ENCODE measurements at places on chromosomes 16 and 17.

- no peak for DNase-seq
Observed at GRCh38 chr17:78962345-78962983, 17.3 kb downstream of the LGALS3BP start.

- DNase-seq: no peak
Observed at GRCh38 chr17:39979893-39980350, 685 bp upstream of the PSMD3 start.

DNA sequence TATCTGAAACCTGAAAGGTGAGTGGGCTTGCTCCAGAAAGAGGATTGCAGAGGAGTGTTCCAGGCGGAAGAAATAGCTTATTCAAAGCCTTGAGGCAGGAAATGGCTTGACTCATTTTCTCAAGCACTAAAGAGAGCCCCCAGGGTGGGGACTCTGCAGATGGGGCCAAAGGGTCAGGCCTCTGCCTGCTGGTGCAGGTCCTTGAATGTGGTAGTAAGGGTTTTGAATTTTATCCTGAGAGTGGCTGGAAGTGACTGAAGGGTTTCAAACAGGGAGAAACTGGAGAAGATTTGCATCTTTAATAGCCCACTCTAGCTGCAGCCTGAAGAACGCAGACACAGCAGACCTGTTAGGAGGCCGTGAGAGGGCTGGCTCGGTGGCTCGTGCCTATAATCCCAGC, 144.4 kb downstream of the CCT6B start:
- no peak for DNase-seq

DNA sequence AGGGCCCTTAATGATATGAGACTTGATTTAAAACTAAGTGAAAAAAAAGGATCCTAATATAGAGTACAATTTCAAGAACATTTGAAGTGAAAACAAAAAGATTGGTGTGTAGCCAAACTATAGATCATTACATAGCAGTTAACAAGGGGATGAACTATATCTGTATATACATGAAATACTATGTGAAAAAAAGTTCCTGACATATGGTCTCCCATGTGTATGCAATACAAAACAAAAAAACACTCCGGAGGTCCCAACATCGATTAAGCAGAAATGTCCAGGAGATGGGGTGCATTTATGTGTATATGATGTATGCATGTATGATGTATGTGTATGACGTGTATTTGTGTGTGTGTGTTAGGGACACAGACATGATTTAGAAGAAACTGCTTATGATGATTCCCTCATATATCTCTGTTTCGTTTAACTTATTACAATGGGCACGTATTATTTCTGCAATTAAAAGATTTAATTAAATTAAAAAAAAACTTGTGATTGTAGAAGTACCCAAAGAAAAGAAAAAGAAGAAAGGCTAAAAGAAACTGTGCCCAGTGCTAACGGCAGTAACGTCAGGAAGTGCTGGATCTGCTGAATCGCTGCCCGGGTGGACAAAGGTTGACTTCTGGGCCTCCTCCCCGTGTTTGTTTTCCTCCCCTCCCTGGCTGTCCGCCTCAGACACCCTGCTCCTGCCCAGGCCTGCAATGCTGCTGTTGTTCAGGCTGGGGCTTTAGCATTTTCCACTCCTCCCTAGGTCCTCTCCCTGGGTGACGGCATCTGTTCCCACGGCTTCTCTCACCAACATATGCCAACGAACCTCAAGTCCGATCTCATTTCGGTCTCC, 36.9 kb downstream of the TBX4 start:
- no peak for DNase-seq

DNA sequence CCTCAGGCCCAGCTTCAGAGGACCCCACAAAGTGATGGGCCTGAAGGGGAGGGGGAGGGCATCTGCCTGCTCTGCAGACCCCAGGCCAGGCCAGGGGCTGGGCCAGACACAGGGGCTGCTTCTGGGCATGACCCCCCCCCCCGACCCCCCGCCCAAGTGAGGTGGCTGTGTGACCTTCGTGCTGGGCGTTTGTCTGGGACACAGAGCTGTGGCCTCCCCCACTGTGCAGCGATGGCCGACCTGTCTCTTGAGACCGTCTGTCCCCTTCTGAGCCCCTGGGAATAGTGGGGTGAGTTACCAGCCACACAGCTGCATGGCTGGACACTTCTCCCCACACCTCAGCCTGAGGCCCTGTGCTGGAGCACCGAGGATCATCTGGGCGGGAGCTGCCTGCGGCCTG, 34.8 kb upstream of the GNG13 start:
- DNase-seq: no peak

GRCh38 chr17:42424991-42425610, 2.0 kb upstream of the CAVIN1 start:
- DNase-seq: no peak

DNA sequence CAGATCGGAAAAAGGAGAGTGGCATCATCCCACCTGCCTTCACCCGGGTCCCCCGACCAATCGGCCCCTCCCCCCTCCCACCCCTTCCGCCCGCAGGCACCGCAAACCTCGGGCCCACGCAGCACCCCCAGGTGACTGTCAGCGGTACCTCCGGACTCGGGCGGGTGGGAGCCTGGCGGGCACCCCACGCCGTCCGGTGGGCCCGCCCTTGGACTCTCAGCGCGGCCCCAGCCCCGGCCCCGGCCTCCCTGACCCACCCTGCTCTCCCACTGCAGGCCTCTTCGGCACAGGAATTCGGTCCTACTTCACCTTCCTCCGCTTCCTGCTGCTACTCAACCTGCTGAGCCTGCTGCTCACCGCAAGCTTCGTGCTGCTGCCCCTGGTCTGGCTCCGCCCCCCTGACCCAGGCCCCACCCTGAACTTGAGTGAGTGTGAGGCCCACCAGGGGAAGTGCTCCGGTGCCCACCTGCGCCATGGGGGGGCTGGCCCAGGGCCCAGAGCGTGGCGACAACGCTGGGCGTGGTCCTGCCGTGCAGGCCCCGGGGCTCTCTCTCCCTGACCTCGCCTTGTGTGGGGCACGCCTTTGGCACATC, 1.6 kb downstream of the TMC8 start:
- no peak for DNase-seq

DNA sequence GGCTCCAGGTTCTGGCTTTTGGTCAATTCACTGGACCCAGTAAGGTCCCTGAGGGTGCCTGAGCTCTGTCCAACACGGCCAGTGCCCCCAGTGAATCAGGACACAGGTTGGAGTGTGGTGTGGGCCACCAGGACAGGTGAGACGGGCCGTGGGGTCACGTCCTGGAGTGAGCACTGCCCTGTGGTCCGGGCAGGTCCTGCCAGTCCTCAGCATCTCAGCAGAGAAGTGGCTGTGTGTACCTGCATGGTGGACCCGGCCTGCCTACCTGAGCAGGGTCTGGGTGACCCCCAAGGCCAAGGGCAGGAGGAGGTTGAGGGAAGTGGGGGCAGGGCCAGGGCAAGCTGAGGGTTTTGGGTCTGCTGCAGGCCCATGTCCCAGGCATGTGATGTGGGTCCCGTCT, 1.9 kb upstream of the GNG13 start:
- no peak for DNase-seq

DNA sequence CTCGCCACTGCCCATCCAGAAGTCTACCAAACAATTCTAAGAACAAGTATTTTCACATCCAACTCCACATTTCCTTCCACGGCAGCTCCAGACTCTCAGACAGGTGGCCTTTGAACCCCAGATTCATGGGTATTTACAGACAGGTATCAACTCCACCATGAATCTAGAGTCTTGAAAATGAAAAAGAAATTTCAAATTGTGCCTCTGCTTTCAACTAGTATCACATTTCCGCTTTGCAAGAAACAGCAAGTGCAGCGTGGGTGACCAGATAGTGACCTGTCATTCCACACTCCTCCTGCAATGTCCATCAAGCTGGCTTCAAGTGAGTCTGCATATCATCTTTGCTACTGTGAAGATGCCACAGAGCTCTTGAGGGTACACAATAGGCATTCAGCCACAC, 232.4 kb upstream of the RPL38 start:
- DNase-seq: no peak

GRCh38 chr16:48629531-48629930, 19.6 kb upstream of the N4BP1 start:
- no peak for DNase-seq

GRCh38 chr17:65078441-65079160, 22.1 kb upstream of the GNA13 start:
- no peak for DNase-seq

GRCh38 chr16:525520-526180, 1.9 kb upstream of the CAPN15 start:
- no peak for DNase-seq

- peak; percentile 13 for DNase-seq
Observed at GRCh38 chr17:61015966-61016365, 338.3 kb downstream of the BCAS3 start.

DNA sequence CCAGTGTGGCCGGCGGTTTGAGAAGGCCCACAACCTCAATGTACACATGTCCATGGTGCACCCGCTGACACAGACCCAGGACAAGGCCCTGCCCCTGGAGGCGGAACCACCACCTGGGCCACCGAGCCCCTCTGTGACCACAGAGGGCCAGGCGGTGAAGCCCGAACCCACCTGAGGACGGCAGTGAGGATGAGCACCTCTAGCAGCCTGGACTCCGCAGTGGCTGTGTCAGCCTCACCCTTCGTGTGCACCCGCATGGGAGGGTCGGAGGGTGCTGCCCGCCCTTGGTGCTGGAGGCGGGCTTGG, 16.7 kb downstream of the ZNF276 start:
- DNase-seq: no peak

DNA sequence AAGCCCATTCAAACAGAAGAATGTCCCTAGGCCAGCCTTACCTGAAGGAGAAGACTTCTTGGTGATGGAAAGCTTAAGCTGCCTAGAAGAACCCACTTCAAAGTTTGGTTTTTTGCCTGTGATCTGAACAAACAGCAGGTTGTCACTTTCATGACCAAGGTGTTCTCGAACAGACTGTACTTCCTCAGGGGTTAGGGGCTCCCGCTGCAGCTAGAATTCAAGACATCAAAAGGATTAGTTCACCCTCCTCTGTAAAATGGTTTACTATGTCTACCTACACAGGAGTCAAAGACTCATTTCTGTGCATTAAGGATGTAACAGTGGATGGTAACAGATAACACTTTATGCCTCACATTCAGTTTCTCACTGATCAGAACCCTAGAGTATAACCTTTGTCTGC, 13.2 kb downstream of the CIAPIN1 start:
- DNase-seq: no peak

DNA sequence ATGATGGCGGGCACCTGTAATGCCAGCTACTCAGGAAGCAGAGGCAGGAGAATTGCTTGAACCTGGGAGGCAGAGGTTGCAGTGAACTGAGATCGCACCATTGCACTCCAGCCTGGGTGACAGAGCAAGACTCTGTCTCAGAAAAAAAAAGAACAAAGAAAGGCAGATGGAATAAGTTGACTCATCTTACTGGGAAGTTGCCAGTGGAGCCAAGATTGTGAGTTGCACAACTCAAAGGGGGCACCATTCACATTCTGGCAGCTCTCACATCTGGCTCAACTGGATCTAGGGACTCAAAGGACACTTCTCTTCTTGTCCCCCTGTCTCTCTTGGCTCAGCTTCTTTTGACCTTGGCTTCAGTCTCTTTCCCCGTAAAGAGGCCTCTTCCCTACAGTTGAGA, 53.7 kb upstream of the ETV4 start:
- DNase-seq: peak; percentile 81

DNA sequence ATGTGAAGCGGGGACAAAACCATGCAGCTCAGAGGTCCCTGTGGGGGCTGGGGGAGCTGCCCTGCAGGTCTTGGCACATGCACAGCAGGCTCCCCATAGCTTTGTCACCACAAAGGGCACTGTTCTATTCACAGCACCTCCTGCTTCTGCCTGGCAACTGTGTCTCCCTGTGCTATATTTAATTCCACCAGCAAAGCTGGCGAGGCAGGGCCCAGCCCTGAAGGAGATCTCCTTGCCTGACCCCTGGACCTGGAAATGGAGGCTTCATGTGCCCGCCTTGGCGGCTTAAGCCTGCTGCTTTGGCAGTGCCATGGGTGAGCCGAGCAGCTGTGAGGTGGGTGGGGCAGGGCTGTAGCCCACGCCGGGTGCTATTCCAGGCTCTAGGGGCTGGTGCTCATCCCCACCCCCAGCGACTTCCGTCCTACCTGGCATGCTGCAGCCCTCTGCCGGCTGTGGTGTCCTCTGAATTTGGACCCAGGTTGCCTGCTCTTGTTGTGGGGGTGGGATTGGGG, 6.8 kb downstream of the LDHD start:
- DNase-seq: no peak

GRCh38 chr17:82390860-82391435, 19.4 kb downstream of the UTS2R start:
- DNase-seq: no peak

DNA sequence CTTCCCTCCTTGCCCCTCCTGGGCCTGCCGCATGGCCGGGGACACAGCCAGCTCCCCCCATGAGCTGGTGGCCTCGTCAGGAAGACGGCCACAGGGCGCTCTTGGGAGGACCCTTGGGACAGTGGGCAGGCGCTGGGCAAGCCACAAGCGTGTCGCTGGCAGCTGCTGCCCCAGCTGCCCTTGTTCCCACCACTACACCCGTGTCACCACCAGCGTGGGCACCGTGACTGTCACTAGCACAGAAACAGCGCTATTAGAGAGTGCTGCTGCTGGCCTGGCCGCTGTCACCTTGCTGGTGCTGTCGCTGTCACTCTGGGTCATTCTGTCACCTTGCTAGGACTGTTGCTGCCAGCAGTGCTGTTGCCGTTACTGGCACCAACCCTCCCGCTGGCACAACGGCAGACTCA, 47.2 kb downstream of the ZFPM1 start:
- DNase-seq: no peak

DNA sequence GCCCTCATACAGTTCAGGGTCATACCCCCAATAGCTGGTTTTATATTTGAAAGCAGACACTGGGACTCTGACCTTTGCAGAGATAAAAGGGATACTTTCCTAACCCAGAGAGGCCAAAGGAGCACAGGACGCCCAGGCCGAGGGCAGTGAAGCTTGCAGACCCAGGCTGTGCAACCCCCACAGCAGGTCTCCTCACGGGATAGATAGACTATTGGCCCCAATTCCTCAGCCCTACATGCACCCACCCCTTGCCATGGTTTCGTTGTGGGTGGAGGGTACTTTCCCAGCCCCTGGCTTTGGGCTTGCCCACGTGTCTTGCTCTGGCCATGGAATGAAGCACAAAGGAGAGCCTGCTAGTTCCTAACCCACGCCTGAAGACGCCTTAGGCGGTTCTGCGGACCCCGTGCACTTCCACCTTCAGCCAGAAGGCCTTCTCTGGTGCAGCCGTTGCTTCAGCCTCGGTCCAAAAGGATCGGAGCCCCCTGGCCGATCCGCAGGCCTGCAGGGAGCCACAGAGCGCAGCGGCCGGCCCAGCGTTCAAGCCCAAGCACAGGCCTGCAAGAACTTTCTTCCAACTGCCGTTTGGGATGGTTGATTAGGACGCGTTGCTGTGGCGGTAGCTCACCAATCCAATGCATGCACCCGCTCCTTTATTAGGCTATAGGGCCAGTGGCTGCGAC, 9.8 kb upstream of the BRCA1 start:
- no peak for DNase-seq

- no peak for DNase-seq
Observed at GRCh38 chr16:67177743-67178699, 5.7 kb downstream of the MATCAP1 start.

DNA sequence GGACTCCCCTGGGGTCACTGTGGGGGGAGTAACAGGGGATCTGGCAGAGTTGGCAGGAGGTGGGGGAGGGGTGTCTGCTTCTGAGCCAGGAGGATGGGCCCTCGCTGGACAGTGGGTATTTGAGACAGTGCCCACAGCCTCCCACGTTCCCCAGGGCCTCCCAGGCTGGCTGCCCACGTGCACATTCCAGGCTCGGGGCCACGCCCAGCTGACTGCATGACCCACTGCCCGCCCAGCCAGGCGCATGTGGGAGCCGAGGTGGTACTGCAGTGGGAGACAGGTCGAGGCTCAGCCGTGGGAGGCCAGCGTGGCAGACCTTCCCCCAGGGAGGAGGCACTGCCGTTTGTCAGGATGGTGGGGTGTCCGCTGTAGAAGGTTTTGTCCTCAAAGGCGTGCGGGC, 38.8 kb downstream of the BAHCC1 start:
- no peak for DNase-seq

- no peak for DNase-seq
Observed at GRCh38 chr17:19554393-19554792, 20.7 kb downstream of the SLC47A1 start.
